ENCODE measurements at places on chromosomes 2 and 18.

- no peak for DNase-seq
Measured at GRCh38 chr2:78568782-78569373, 456.6 kb upstream of the REG3G start.

DNA sequence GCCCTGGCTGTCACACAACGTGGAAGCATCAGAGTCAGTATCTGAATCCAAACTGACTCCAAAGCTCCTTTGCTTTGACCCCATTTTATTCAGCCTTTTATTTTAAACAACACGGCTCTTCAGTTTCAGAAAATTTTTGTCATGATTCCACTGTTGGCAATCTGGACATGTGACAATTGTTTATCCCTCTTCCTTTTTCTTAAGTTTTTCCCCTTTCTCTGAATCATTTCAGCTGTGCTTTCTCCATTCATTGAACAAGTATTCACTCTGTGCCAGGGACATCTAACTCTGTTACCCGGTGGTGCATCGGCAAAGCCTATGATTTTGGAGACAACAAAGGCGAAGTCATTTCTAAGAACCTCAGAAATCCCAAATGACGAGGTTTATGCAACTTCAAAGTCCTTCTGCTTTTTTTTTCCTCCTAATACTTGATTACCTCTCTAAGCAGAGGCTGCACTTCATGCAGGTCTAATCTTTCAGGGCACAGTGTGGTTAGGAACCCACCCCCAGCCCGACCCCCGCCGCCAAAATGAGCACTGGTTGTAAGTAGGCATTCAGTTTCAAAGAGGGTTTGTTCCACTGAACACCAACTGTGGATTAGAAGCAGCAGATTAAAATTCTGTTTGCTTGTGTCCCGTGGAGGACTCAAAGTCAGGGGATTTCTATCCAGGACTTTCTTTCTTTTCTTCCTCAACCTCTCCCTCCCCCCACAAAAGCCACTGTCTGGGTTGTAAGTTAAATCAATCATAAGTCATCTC lies 18.6 kb downstream of the ST6GAL2 start:
- DNase-seq, result no peak

DNA sequence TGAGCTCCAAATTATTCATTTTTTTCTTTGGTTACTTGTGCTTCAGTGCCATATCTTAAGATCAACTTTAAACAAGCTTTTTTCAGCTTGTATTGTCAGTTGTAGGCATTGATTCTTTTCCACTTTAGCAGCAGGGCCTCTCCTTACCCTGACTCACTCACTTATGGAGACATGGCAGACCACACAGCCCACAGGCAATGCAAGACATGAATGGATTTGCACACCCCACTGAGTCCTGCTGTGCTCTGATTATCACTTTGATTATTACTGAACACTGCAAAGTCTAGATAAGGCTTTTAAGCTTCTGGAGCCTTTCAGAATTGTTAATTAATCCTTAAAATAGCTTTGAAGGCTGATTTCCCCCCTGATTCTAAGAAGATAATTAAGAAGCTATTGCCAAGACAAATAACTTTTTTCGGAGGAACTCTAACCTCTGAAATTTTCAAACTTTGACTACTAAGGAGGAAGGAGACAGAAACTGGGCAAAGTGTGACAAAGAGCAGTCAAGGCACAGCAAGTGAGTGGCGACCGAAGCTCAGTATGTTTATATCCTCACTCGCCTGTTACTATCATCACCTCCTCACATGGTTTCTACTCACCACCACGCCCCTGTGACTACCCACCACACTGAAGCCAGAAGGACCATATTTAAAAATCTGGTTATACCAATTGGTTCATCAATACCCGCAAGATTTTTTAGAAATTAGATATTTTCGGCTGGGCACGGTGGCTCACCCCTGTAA lies 43.3 kb downstream of the CACNB4 start:
- no peak for DNase-seq

DNA sequence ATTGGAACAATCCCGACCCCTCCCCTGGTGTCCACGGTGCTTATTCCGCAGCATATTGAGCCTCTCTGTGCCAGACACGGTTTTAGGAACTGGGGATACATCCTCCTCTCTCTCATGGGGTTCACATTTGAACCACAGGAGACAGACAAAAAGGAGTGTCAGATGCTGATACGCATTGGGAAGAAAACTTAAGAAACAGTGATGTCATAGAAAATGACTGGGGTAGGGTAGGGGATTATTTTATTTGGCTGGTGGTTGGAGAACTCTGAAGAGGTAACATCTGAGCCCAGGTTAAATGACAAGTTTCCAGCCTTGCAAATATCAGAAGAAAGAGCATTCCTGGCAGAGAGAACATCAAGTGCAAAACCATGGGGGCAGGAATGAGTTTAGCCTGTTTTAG lies 344.5 kb downstream of the DPP10 start:
- no peak for DNase-seq

DNA sequence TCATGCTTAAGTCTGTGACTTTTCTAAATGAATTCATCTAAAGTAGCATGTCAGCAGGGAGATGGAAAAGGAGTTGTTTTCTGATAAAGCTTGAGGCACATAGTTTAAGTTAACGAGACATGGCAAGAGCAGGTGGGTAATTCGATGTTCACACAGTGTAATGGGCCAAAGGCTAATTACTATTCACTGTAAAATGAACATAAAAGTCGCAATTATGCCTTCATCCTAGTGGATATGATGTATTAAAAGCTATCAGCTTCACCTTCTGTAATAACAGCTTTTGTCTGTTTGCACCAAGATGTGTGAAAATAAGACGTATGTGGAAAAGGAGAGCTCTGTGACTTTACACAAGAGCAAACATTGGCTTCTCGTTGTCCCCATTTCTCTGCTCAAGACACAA lies 94.2 kb upstream of the CDH20 start:
- DNase-seq, result no peak

GRCh38 chr2:219041252-219041651 lies at the start of gene CFAP65:
Gene CFAP65, minus strand, starts transcription at chr2:219041516. Its CDS starts 2,468 bp downstream, at chr2:219039048.
- DNase-seq, result no peak

Measured in activated T-helper 1 cell treated with Interleukin-2 at 50 U/mL for 16 hours (primary cell).